Bone marrow (tissue), 2 donors: ENCODE measurements at places on chromosomes 1 and 21.

DNA sequence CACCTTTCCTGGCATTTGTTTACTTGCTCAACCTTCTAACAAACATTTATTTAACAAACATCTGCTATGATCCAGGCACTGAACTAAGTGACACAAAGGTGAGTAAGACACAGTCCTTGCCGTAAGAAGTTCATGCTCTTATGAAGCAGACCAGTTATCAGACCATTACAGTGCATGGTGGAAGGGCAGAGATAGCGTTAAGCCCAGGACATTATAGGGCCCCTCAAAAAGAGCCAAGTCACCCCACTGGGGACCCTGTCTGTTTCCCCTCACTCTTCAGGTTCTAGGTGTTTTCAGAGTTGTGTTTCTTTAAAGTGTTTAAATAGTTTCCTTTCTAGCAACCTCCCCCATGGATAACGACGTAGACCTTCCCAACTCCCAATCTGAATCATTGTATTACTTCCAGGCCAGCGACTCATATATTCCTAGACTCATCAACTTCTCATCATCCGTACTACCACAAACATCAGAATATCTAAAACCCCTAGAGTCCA lies 39.3 kb downstream of the TCP10L start:
- no peak for DNase-seq

- no peak for DNase-seq
Observed at GRCh38 chr1:43796111-43796581, 88.8 kb downstream of the ST3GAL3 start.

GRCh38 chr1:151309811-151310323 lies 17.3 kb downstream of the PI4KB start:
- no peak for DNase-seq

GRCh38 chr1:207860531-207860930 lies 50.4 kb downstream of the CD34 start:
- DNase-seq = no peak

DNA sequence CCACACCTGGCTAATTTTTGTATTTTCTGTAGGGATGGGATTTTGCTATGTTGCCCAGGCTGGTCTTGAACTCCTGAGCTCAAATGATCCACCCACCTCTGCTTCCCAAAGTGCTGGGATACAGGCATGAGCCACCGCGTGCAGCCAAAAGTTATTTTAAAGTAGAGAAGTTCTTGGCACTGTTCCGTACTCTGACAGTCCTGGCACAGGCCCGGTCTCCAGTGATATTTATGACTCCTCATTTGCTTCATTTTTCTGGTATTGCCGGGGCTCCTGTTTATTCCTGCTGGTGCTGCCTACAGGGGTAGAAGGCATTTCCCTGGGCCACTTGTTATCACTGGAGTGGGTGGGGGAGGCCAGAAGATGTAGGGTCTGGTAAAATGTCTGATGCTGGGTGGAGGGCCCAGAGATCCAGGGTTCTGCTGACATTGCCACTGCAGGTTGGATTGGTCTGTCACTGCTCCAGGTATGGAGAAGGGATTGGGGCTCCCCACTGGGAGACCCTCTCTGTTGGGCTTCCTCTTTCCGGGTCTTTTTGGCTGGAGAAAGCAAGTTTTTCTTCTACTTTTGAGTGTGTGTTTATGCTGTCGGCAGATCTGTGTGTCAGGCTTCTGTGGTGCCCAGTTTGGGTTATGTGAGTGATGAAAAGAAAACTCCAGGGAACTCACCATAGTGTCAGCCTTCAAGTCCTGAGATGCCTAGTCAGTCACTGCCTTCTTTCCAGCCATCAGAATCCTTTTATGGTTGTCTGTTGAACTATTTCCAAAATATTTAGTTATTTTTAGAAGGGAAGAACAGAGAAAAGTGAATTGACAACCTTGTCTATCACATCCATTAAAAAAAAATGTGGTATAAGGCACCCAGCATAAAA lies 4.5 kb downstream of the MROH7 start:
- no peak for DNase-seq

DNA sequence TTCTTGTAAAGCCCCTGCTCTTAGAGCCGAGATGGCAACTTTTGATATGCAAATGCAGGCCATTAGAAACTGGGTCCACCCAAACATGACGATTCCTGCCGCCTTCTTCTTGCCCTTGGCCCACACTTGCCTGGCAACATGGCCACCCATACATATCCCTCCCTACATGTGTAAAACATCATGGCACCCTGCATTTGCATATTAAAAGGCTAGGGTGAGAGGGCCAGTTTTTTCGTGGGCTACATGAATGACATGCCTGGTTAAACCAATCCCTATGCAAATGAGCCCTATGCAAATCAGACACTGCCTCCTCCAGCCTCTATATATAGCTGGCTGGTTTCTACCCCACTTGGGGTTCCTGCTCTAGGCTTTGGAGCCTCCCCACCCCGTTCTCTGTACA lies 18.8 kb downstream of the PLA2G2A start:
- DNase-seq = no peak

- DNase-seq = no peak
Observed at GRCh38 chr1:93262645-93263044, 82.1 kb downstream of the CCDC18 start.

GRCh38 chr1:184050636-184051035 lies 894 bp upstream of the TSEN15 start:
- no peak for DNase-seq

DNA sequence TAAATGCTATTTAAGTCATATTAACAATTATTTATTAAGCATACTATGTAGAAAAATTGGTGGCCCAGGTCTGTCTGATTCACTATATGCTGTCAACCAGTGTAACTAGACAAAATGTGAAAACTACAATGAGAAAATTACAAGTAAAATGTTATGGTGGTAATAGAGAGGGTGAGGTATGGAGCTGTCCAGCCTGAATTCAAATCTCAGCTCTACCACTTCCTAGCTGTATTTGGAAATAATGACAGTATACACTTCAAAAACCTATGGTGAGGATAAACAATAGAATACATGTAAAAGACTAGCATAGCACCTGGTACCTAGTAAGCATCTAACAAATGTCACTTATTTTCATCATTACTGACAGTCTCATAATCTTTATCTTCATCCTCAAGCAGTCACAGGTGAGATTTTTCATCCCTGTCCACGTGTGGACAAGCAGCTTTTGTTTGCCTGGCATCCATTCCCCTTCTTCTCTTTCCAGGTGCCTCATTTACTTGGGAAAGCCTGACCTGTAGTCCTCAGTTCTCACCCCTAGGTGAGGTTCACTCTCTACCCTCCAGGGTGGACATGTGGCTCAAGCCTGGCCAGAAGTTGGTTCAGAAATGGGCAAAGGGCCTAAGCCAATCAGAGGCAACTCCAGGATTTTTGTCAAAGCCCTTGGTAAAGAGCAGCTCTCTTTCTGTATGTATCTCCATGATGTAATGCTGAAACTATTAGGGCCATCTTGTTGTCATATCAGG lies 29.5 kb downstream of the EGLN1 start:
- DNase-seq = no peak

- no peak for DNase-seq
Observed at GRCh38 chr1:32341971-32342370, 5.9 kb upstream of the MARCKSL1 start.

GRCh38 chr1:247966532-247967204 lies 1.6 kb downstream of the OR2AK2 start:
- no peak for DNase-seq

GRCh38 chr1:6580119-6580592 lies 362 bp downstream of the ZBTB48 start:
- peak; percentile 42 for DNase-seq

- peak; percentile 66 for DNase-seq
Observed at GRCh38 chr1:225467193-225468020, 39.6 kb upstream of the LBR start.

DNA sequence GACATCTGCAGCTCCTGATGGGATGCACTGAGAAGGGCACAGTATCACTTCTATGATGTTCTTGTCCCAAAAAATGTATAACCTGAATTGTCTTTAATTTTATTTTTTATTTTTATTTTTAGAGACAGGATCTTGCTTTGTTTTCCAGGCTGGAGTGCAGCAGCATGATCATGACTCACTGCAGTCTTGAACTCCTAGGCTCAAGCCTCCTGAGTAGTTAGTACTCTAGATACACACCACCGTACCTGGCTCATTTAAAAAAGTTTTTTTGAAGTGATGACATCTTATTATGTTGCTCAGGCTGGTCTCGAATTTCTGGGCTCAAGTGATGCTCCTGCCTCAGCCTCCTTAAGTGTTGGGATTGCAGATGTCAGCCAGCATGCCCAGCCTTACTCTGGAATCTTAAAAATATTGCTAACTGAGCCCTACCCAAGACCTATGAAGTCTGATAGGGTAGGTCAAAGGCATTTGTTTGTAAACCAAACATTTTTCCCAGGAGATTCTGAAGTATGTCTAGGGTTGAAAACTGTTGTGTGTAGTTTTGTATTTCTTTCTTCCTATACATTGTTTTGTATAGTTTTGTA lies 68.9 kb downstream of the ATF6 start:
- DNase-seq = no peak

DNA sequence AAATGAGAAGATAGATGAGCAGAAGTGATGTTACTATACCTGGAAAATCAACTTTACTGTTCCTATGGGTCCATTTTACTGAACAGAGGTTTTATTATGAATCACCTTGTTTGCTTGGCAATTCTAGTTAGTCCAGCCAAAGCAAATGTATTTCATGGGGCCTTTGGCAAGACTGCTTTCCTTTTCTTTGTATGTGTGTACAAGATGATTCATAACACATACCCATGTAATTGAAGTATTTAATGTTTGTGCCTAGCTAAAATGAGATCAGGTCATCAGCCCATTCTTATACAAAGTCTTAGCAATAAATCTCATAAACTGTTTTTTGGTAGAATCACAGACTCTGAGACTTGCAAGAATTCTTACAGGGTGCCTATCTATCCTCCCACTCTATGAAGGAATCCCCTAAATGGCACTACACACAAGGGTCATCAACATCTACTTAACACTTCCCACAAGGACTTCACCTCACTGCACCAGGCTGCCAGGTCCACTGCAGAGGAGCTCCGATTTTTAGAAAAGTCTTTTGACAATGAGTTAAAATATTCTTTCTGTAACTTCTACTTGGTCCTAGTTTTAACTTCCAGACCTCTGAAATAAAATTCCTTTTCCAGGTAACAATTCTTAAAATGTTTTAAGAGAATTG lies 58.5 kb downstream of the LPAR3 start:
- no peak for DNase-seq

- DNase-seq = no peak
Observed at GRCh38 chr21:31622397-31622796, 37.1 kb upstream of the SOD1 start.

- no peak for DNase-seq
Observed at GRCh38 chr21:26093122-26093521, 77.4 kb downstream of the APP start.

DNA sequence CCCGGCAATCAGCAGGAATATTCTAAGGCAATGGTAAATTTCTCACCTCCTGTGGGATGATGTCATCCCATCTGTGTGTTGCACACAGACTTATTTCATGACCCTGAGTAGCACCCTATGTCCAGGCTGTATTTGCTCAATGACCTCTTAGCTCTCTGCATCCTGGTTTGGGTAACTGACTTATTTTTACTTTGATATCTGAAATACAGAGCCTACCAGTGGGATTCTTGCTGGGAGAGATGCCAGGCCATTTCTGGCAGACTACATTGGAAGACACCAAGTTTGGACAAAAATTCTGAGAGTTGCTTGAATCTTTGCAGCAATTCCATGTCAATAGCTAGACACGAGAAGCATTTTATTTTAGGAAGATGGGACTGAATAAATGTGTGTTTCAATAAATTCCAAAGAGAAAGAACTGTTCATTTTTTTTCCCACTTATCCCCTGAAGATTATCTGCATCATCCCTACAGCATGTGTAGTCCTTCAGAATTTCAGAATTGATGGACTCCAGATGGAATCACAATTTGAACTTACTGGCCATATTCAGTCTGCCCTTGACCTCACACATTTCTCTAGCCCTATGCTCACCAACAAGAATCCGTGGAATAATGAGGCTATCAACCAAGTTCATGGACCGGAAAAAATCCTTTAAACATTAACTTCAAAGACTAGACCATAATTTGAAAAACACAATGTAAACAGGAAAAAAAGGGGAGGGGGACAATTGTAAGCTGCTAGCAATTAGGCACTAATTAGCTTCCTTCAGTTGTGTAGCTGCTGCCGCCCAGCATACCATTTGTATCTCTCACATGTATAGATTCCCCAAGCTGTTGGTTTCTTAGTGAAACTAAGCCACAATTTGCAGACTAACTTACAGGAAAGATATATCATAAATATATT lies 226.5 kb downstream of the HMCN1 start:
- no peak for DNase-seq
